ENCODE measurements at places on chromosomes 3 and 15.

GRCh38 chr3:114411811-114412803, 118.3 kb downstream of the TIGIT start:
- DNase-seq: peak; percentile 32

DNA sequence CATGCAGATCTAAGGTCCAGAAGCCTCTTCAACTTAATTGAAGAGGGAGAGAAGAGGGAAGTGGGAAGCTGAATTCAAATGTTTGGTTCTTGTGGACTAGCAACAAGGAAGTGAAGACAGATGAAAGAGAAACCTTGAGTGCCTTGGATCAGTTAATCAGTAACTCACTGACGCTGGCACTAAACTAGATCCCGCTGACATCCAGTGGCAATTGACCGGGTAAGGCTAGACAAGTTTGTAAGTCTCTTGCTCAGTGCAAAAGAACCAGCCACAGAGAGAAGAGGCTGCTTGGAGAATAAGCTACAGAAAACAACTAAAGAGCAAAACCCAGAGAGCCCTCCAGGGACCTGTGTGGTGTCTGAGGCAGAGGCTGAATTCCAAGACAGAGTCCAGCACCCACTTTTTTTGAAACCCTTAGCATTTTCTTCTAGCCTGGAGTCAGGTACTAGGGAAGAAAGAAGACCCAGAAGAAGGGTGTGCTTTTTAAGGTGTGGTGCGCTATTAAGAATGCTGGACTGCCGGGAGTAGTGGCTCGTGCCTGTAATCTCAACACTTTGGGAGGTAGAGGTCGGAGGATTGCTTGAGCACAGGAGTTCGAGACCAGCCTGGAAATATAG, 6.9 kb downstream of the PLCH1 start:
- DNase-seq: no peak

DNA sequence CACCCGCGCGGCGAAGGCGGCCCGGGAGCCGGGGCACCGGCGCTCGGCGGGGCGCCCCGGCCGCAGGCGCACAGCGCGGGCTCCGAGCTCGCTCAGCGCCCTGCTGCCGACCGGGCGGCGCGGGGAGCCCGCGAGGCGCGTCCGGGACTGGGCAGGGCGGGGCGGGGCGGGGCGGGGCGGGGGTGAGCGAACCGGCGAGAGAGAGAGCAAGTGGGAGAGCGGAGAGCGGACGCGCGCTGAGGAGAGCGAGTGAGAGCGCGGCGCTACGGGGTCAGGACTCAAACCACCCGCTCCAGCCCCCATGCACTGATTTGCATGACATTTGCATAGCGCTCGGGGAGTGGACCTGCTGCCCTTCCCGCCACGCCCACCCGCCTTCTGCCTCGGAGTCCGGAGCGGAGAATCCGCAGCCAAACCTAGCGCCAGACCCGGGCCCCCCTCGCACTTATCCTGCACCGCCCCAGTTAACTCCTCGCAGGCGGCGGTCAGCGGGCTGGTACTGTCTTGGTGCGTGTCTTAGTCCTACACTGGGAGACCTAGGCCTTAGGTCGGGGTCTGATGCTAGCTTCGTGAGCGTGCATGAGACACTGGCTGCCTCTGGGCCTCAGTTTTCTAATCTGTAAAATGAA, at the start of gene MYLK:
Gene MYLK (minus strand): TSS at position 130 of the 629 bp plus-strand sequence. CDS start 90,491 bp downstream, outside the sequence.
- peak; percentile 41 for DNase-seq

DNA sequence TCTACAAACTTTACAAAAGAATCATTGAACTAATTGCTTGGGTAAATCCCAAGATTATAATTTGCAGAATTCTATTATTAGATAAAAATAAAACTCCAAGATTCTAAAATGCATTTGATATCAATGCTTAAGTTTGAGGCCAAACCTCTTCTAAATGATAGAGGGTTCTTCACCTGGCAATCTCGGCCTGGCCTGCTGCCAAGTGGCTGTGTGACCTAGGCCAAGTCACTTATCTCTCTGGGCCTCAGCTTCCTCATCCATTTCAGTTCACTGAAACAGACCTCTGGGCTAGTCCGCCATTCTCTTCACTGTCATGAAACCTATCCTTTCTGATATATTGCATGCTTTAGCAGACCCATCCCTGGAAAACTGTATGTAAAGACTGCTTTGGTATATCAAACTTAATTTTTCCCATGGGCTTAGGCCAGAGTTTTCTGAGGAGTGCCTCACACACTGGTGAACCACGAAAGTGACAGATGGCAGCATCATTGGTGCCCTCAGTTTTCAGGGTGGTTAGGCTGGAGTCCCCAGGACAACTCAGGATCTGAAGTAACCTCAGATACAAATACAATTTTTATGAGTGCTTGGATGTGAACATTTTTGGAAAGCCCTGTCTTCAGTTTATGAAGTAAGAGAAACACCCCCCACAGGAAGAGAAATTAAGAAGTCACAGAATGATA, 21.8 kb downstream of the NUDT16 start:
- no peak for DNase-seq

DNA sequence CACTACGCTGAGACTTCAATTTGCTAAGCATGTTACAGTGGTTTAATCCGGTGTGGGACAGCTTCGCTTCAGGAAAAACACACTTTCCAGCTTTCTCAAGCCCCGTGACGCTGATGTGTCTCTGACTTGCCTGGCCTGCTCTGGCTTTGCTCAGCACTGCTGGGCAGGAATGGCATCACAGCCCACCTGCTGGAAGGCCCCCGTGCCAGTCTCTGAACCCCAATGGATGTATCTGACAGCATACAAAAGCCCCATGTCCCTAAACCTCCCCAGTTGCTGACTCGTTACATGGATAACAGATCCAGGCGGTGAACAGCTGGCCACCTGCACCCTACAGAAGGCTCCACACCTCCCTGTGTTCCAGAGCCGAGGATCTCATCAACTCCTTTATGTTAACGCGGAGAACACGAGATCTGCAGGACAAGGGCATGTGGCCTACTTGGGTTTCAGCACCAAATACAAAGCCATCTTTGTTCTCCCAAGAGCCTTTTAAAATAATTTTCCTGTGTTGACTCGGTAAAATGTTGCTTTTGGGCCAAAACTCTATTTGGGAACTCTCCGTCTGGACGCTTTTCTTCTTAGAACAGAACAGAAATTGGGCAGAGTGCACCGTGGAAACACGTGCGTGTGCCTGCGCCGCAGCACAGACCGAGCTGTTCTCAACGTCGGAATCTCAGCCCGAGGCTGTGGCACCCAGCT, 61.4 kb downstream of the ATP10A start:
- no peak for DNase-seq

- no peak for DNase-seq
Observed at GRCh38 chr3:106811376-106811775, 565.9 kb upstream of the CCDC54 start.

GRCh38 chr3:186237915-186238314, 124.1 kb downstream of the DGKG start:
- DNase-seq: no peak

DNA sequence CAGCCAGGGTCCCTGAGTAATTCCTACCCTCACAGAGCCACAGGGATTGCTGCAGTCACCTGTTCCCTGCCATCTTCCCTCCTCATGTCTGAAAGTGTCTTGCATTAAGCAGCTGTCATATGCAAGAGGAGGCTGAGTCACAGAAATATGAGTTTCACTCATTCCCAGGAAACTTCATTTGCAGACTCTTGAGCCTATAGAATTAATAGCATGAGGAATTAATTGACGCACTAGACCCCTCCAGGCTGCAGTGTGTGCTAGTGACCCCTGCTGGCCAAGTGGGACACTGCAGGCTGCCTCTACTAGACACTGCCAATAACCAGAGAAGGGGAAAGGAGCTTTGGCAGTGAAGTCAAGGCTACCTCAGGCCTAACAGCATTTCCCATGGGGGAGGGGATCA, 50.6 kb upstream of the SLC6A1 start:
- DNase-seq: no peak

GRCh38 chr3:58884453-58884852, 165.4 kb downstream of the CFAP20DC start:
- DNase-seq: no peak

- no peak for DNase-seq
Observed at GRCh38 chr3:16937326-16937845, 52.6 kb downstream of the PLCL2 start.

DNA sequence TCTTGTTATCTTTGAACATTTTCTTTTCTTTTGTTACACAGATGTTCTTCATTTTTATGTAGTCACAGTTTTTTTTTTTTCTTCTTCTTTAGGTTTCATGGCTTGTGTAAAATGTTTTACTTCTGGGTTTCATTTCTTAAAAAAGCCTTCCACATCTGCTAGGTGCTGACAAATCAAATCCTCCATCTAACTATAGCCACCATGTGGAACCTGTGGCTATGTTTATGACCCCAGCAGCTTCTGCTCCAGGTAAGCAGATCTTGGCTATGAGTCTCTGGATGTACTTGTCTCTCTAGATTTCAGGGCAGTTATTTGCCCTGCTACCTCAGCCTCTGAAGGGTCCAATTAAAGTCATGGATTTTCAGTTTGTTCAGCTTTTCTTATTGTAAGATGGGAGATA, 44.5 kb downstream of the OXSM start:
- DNase-seq: no peak

DNA sequence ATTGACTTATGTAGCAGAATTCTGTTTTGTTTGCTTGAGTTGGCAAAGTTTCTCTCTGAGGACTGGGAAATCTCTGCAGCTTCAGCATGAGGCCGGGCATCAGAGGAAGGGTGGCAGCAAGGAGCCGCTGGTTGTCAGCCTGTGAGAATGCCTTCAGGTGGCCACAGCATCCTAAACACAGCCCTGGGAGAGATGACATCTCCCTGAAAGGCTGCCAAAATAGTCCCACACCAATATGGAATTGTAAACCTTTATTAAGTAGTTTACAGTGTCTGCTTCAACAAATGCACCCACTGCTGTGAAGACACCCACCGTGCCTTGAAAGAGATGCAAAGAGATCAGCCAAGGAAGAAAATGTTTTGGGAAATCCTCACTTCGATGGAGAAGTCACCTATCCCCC, 609.7 kb upstream of the ARRDC4 start:
- DNase-seq: no peak

DNA sequence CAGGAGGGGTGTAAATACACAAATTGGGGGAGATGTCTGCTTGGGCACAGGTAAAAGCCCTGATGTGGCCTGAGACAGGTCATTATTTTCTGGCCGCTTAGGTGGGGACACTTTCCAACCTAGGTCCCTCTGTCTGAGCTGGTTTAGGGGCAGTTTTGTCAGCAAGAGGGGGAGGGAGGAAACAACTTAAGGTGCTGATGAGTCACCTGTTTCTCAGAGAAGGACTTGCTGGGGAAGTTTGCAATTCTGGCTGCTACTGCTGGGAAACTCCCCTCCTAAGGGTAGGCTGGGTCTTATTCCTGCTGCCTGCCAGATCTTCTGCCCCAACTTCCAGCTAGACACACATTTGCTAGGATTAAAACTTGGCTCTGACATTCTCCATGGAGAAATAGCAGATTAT, 4.8 kb upstream of the RHOV start:
- DNase-seq: no peak

Data from activated naive CD4-positive, alpha-beta T cell treated with anti-CD3 and anti-CD28 coated beads, Interleukin-2, amount 50 U/mL, for 72 hours (primary cell).